ENCODE measurements at places on chromosomes 11 and 22.

DNA sequence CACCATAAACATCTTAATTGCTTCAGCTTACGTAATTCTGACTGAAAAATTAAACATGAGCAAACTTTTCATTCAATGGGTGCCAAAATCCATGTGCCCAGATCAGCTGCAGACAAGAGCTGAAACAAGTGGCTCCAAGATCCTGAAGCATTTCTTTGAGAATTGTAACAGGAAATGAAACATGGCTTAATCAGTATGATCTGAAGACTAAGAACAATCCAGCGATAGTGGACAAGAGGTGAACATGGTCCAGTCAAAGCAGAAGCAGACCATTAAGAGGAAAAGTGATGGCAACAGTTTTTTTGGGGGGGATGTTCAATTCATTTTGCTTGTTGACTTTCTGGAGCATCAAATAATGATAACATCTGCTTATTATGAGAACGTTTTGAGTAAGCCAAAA, 1964.5 kb upstream of the RAG2 start:
- DNase-seq: no peak

GRCh38 chr11:117918366-117919255, 10.6 kb downstream of the TMPRSS13 start:
- no peak for DNase-seq

GRCh38 chr11:46907606-46908005, 10.7 kb downstream of the LRP4 start:
- DNase-seq: no peak

- no peak for DNase-seq
These were observed 24.5 kb downstream of the MICAL3 start for GRCh38 chr22:17999851-18000250.

DNA sequence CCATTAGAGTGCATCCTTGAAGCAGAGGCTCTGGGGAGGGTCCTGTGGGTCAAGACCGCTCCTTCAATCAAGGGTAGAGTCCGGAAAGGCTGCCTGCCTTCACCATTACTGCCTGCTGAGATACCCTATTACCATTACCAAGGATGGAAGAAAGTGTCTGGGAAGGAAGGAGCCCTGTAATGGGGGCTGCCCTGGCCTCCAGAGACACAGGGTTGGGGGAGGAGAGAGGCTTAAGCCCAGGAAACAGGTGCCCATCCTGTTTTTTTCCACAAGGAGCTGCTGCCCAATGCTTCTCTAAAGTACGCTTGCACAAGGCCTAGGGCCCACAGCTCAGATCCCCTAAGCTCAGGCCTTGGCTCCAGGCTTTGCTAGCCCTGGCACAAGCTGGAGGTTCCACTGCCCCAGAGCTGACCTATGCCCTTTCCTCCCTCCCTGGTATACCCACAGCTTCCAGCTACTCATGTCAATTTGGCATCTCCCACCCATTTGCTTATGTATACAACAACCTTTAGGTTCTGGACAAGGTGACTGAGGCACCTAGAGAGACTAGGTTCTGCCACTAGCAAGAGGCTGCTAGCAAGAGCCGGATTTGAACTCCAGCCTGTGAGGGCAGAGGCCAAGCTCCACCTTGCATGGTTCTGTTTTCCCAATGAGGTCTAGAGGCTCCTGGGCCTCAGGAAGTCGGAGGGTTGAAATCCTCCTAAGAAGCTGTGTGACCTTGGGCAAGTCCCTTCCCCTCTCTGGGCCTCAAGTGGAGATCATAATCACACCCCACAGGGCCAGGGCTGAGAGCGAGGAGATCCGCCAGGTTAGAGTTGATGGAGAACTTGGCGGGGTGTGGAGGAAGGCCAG, 1.5 kb upstream of the PLCB3 start:
- DNase-seq: no peak

DNA sequence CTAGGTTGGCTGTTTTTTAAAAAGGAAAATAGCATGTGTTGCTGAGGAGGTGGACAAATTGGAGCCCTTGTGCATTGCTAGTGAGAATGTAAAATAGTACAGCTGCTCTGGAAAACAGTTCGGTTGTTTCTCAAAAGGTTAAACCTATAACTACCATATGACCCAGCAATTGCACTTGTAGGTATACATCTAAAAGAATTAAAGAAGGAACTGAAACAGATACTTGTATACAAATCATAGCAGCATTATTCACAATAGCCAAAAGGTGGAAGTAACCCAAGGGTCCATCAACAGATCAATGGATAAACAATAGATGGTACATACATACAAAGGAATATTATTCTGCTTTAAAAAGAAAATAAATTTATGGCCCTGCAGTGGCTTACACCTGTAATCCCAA, 111.4 kb downstream of the CSTPP1 start:
- DNase-seq: no peak

DNA sequence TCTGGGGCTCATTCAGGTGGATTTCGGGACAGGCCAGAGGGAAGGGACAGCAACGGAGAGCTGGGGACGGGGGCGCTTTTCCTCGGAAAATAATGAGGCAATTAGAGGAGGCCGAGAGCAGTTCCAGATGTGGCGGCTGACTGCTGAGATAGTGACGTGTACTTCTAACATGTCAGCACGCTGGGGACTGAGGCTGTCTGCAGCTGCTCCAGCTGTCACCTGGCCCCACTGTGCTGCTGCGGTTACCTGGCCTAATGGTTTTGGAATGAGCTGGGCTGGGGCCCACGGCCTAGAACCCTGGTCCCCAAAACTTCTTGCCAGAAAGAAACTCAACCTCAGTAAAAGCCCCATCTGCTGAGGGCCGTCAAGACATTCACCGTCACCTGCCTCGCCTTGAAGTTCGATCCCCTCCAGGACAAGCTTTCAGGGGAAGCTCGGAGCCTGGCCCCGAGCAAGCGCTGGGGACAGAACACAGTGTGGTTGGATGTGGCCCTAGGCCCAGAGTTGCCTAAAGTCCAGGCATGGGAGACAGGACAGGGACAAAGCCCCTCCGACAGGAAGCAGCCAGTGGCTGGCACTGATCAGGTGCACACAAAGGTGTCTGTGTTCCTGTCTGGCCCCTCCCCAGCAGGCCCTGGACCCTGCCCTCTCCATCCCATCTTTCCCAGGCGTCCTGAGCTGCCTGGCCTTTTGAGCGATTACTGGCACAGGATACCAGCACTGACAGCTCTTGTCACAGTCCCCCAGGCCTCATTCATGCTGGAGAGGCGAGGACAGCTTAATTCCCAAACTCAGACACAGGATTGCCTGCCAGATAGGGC, 22.1 kb downstream of the RPUSD4 start:
- DNase-seq: peak; percentile 82

DNA sequence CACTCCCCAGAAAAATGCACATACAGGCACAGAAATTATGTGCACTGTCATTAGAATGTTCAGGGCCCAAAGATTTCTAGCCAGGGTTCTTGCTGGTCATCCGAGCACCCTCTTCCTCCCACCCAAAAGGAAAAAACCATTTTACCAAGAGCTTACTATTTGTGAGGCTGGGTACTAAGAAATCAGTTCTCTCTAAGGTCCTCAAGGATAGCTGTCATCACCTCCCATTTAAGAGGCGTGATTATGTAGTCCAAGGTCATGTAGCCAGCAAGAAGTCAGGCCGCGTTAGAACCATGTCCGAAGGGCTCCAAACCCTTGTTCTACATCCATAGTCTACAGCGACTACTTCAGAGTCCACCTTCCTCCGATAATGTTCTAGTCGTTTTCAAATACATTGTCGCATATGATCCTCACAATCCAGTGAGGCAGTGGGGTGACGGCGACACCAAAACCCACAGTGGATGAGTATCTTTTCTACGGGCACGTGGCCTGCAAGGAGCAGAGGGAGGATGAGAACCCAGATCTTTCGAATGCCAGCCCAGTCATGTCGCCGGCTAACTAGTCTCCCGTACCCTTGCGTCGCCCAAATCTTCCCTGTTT, 634 bp downstream of the TIMM8B start:
- peak; percentile 47 for DNase-seq

GRCh38 chr11:121669422-121669821, 216.7 kb upstream of the SORL1-AS1 start:
- DNase-seq: no peak

GRCh38 chr11:68855205-68855981, 13.7 kb upstream of the CPT1A start:
- DNase-seq: peak; percentile 75

- no peak for DNase-seq
These were observed 2.7 kb downstream of the OR51T1 start for GRCh38 chr11:4884361-4884760.

GRCh38 chr11:104798789-104799188, 99.5 kb downstream of the CASP12 start:
- DNase-seq: no peak

- DNase-seq: no peak
These were observed 29.1 kb upstream of the RELT start for GRCh38 chr11:73347067-73347466.

- no peak for DNase-seq
These were observed 17.0 kb downstream of the FADS3 start for GRCh38 chr11:61874377-61874809.

GRCh38 chr11:61598886-61599868, 18.3 kb upstream of the SYT7 start:
- DNase-seq: no peak

GRCh38 chr11:134356656-134357544, 25.1 kb downstream of the GLB1L2 start:
- no peak for DNase-seq

Data from GM13976 (cell line).